ENCODE measurements at places on chromosomes 5 and 9.

- DNase-seq, result no peak
These were observed 6.5 kb upstream of the C9 start for GRCh38 chr5:39370555-39371366.

DNA sequence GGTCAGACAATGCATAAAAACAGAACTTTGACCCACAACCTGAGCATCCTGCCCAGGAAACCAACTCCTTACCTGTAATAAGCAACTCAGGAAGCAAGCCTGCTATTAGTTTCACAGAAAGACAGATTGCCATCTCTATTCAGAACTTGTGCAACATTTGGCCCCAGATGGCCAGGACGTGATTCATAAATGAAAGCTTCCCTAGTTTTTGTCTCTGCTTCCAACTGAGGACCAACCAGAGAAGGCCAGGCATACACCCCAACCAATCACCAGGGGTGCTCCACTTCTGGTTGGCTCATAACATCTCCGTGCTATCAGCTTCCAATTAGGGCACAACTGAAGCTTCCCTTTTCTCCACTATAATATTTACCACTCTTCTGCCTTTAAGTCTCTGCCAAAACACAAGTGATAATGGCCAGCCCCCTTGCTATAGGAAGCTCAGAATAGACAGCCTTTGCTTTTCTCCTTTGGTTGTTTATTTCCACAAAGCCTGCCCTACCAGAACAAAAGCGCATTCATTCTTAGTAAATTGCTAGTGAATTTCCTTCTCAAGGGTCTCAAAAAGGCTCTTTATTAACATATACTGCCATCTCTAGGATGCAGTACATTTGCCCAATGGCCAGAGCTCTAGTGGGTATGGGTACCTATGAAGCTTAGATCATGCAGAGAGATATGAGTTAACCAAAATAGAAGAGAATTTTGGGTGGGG, 289.7 kb upstream of the DAP start:
- no peak for DNase-seq

GRCh38 chr9:81621118-81621517, 68.2 kb downstream of the TLE1 start:
- DNase-seq, result no peak

DNA sequence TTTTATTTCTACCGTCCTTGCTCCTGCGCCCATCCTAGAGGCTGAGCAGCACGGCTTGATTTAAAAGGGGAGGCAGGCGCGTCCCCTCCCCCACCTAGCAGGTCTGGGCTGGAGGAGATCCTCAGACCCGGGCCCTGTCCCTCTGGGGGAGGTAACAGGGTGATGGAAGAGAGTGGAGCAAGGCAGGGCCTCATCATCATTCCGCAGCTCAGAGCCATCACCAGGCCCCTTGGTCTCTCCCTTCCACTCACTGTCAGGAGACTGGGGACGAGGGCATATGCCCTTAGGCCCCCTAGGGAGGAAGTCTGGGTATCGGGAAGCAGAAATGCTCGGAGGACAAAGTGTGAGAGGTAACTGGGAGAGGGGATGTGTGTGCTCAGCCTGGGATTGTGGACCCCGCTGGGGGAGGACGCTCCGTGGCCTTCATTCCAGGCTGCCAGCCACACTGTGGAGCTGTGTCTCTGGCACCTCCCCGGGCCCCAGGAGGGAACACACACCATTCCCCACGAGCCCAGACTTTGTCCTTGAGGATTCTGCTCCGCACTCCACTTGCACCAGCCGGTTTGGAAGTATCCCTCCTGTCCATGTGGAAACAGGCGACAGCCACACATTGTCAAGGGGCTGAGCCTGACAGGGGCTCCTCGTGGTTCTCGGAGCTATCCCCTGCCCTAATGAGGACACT, 761 bp downstream of the REEP2 start:
- DNase-seq, result no peak

GRCh38 chr5:16721151-16722096, 104.6 kb upstream of the RETREG1 start:
- no peak for DNase-seq

DNA sequence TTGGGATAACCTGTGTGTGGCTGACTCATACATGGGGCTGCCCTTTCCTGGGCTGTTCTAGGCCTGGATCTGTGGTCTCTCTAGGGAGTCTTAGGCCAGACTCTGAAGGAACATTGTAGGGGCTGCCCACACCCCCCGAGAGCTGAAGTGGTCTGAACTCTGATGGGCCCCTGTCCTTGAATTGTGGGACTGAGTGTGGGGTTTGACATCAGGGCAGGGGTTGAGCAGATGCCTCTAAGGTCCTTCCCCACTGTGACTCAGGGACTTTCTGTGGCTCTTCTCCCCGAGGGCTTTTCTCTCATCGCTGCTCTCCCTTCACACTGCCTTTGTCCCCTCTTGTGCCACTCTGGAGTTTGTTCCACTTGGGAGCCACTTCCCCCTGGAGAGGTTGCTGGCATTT, 215.0 kb downstream of the MELK start:
- DNase-seq, result no peak

GRCh38 chr9:86975606-86976005, 28.3 kb upstream of the GAS1 start:
- DNase-seq, result no peak

GRCh38 chr5:129921204-129921603, 16.9 kb downstream of the CHSY3 start:
- DNase-seq, result no peak

Measured in A549 (cell line).